ENCODE measurements at places on chromosomes 16 and 17.

- DNase-seq = no peak
These were observed 142.9 kb downstream of the RAB11FIP4 start for GRCh38 chr17:31534223-31534888.

DNA sequence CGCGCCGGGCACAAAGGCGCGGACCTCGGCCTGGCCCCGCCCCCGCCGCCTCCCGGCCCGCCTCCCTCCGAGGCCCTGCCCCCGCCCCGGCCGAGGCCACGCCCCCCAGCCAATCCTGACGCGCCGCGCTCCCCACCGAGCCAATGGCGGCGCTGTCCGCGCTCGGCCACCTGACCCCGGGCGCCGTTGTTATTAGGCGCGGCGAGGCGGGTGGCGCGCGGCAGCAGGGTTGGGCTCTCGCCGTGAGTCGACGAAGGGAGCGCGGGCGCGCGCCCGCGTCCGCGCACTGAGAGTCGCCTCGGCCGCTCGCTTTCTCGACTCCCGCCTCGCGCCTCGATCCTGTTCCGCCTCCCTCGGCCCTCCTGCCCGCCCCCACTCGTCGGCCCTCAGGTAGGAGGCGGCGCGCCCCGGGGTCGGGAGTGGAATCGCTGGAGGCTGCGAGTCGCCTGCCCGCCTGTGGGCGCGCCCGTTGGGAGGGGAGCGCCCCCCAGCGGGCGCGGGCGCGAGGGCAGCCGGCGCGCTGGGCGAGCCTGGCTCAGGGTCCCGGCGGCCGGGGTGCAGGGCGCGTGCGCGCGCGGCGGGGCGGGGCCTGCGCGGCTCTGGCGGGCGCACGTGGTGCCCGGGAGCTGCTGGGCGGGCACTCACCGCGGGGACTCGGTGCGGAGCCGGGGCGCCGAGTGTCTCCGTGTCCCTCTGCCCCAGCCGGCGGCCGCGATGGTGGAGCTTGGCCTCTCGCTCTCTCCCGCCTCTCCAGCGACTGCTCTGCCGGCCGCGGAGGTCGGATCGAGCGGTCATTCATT is 405 bp upstream of the CBLN1 start:
- DNase-seq = no peak

DNA sequence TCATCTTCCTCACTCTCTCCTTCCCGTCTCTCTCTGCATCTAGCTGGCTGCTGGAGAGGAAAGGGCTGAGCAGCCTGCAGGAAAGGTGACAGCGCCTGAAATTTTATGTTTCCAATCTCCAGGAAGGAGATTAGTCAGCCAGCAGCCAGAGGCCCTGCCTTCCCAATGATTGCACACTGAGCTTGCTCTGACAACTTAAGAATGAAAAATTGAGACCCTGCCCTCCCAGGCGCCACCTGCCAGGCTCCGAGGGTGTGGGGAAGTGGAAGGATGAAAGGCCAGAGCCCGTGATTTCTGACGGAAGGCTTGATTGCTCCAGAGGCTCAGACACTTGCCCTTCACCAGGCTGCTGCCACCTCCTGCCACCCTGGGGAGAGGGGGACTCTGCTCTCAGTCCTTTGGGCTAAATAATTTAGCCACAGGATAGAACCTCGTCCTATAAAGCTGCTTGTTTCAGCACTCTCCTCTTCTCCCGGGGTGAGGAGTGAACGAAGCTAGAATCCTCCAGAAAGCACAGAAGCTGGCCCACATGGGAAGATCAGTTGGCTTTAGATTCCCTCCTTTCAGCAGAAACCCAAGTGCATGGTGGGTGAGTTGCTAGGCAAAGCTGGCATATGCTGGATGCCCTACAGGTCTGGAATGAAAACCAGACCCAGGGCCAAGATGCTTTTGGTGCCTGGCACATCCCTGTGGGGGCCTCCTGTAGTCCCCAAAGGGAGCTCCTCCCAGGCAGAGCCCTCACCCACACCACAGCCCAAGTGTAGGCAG is 33.5 kb downstream of the GRIN2C start:
- DNase-seq = no peak

GRCh38 chr16:1175566-1176279 is 22.8 kb downstream of the CACNA1H start:
- DNase-seq = no peak

DNA sequence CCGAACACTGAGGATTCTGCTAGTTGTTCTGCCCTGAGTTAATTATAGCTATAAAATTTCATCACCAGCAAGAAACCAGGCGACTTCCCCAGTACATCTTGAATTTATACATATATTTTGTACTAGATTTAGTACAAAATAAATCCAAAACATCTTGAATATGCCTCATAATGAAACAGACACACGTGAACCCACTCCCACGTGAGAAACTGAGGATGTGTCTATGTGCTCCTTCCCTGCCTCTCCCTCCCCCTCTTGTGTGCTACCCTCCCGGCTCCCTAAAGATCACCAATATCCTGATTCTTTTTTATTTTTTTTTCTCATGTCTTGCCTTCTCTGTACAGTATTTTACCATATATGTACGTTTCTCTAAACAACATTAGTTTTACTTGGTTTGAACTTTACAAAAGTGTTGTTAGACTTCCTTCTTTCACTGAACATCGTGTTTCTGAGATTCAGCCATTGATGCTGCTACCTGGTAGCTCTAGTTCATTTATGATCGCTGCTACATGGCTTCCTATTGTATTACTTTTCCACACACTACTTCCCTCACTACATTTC is 1.1 kb upstream of the LCMT1 start:
- no peak for DNase-seq

DNA sequence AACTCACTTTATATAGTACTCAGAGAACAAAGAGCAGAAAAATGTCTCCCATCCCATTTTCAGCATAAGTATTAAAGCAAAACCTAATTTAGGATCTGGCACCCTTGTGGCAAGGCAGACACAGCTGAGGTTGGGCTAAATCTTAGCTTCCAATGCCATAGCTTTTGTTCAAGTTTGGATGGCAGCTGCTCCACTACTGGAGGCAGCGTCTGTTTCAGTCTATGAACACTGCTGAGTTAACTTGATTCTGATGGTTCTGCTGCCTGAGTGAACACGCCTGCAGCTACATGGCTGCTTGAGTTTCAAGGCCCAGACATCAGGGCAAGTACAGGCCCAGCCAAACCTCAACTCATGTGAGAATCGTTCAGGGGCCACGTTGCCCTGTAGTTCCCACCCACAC is 178.2 kb upstream of the RPH3AL start:
- DNase-seq = no peak
